ENCODE measurements at places on chromosomes 1 and 21.

- DNase-seq, result no peak
These were observed 64.1 kb downstream of the ACTL8 start for GRCh38 chr1:17819129-17819802.

GRCh38 chr1:60620087-60620486 lies 462.3 kb upstream of the NFIA start:
- no peak for DNase-seq

DNA sequence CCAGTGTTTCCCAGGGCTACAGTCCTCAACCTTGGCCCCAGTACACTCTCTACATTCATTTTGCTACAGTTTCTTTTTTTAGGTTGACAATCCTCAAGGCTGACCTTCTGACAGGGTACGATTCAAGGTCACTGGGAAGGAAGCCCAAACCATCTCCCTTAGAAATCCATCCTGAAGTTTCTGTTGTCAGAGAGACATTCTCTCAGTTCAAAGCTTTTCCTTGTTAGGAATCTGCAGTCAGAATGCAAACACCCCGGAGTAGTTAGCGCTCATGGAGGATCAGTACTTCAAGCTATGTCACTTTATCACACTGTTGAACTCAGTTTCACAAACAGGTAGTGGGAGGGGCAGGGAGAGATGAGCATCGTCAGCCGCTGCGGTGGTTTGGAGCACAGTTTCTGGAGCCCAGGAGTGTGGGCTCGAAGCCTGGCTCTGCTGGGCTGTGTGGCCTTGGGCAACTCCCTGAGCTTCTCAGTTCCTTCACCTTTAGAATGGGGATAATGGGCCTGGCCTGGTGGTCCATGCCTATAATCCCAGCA lies 4.2 kb downstream of the SLC2A5 start:
- no peak for DNase-seq

GRCh38 chr1:17212487-17213121 lies 7.7 kb downstream of the PADI1 start:
- DNase-seq, result peak; percentile 38

DNA sequence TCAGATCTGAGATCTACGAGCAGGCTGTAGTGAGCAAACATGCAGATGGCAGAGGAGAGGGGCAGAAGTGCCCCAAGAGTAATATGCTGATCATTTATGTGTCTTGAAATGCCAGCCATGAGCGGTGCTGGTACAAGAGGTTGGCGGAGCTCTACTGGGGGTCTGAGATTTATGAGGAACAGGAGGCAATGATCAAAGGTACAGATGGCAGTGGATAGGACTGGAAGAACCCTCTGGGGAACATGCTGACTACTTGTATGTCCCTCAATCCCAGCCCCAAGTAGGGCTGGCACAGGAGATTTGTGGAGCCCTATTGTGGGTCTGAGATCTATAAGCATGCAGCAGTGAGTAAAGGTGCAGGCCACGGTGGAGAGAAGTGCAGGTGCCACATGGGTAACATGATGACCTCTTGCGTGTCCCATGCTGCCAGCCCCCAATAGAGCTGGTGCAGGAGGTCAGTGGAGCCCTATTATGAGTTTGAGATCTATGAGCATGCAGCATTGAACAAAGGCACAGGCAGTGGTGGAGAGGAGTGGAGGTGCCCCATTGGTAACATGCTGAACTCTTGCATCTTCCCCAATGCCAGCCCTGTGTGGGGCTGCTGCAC lies 97.2 kb upstream of the ZNF678 start:
- DNase-seq, result no peak

- no peak for DNase-seq
These were observed 19.5 kb upstream of the NCMAP start for GRCh38 chr1:24536391-24536840.

DNA sequence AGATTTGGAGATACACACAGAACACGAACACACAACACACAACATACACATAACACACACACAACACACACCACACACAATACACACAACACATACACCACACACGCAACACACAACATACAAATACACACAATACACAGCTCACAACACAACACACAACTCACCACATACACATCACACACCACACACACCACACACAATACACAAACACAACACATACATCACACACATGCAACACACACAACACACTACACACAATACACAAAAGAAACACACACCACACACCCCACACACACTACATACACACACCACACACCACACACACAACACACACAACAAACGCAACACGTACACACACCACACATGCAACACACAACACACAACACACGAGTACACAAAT lies 29.1 kb upstream of the C1orf174 start:
- DNase-seq, result no peak

GRCh38 chr1:170261669-170262068 lies 115.9 kb downstream of the NTMT2 start:
- peak; percentile 25 for DNase-seq

- no peak for DNase-seq
These were observed 115.6 kb downstream of the UCK2 start for GRCh38 chr1:165942927-165943597.

DNA sequence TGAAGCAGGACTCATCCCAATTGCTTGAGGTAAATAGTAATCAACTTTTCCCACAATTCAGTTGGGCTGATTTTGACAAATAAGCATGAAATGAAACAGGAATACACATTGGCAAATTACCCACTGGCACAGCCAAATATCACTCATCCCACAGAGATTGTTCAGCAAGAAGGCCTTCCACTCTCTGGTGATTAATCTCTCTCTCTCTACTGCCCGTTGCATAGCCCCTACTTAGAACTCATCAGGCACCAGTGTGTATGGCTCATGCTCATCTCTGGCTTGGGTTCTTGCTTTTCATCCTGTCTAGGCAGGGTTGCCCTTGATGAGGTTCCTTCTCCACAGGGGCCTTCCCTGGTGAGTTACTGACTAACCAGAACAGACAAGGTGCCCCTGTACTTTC lies 1.1 kb downstream of the BSDC1 start:
- DNase-seq, result no peak

- no peak for DNase-seq
These were observed 2.5 kb downstream of the METTL13 start for GRCh38 chr1:171783816-171784530.

DNA sequence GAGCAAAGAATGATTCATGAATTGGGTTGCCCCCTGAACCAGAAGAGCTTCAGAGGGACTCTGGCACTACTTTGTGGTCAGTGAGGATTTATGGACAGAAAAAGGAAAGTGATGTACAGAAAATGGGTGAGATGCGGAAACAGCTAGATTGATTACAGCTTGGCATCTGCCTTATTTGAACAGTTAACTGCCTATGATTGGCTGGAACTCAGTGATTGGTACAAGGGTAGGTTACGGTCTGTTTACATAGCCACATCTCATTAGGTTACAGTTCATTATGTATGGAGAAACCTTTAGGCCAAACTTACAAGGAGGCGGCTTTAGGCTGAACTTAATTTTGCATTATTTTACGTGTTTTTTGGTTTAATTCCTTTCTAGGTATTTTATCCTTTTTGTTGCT lies 29.0 kb upstream of the RHOU start:
- no peak for DNase-seq

DNA sequence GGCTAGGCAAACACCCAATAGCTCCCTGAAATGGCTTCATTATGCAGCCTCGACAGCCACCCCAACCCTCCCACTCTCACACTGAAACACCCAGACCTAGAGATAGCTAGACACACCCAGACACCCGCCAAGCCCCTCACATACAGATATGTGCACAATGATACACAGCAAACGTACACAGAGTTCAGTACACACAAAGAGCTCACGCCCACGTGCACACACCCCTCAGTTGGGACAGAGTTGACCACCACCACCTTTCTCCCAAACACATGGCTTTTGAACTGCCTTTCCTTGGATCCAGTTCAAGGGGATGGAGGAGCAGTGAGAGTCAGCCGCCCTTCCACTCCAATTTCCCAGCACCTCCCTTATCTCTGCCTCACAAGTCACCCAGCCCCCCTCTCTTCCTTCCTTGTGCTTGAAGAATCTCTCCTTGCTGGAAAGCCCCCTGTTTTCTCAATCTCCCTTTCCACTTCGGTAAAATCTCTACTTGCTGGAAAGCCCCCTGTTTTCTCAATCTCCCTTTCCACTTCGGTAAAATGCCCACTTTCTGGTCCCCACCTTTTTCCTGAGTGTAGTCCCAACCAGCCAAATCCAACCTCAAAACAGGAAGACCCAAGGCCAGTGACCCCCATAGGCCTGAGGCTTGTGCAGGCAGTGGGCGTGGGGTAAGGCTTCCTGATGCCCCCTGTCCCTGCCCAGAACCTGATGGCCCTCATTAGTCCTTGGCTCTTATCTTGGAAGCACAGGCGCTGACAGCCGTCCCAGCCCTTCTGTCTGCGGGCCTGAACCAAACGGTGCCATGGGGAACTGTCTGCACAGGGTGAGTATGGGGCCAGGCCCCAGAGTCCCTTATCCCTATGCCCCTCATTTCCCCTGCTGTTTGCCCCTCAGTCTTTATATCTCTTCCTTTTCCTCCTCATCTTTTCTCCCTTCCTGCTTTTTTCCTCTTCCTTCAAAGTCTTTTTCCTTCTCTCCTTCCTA lies at the start of gene ACKR1:
Gene ACKR1 (plus strand): TSS at position 715 of the 981 bp plus-strand sequence. CDS start 85 bp downstream, at position 800.
- no peak for DNase-seq

GRCh38 chr1:72013161-72013560 lies 269.2 kb downstream of the NEGR1 start:
- DNase-seq, result no peak

- DNase-seq, result peak; percentile 34
These were observed 1.6 kb upstream of the MX2 start for GRCh38 chr21:41360072-41360821.

- no peak for DNase-seq
These were observed 993 bp upstream of the PROK1 start for GRCh38 chr1:110449661-110450651.

Measured in skin of body (tissue), 3 donors.